CD8-positive, alpha-beta T cell (primary cell): ENCODE measurements at places on chromosomes 1 and 21.

DNA sequence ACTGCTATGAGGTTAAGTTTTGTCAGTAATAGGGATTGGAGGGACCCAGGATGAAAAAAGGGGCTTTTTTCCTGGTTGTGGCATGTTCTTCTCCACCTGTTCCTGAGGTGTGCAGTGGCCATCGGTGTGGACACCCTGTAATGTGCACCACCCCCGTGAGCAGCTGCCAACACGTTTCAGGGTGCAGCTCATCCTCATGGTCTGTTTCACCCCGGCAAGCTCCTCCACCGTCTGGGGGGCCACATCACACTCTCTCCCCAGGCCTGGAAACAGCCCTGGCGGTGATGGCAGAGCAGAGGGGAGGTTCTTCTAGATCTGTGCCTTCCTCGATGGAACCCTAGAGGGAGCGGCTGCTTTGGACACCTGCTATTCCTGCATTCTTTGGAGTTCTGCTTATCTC lies 435.4 kb downstream of the MATN1 start:
- DNase-seq, result no peak

- DNase-seq, result no peak
Measured at GRCh38 chr1:41242342-41243078, 404 bp upstream of the SCMH1 start.

DNA sequence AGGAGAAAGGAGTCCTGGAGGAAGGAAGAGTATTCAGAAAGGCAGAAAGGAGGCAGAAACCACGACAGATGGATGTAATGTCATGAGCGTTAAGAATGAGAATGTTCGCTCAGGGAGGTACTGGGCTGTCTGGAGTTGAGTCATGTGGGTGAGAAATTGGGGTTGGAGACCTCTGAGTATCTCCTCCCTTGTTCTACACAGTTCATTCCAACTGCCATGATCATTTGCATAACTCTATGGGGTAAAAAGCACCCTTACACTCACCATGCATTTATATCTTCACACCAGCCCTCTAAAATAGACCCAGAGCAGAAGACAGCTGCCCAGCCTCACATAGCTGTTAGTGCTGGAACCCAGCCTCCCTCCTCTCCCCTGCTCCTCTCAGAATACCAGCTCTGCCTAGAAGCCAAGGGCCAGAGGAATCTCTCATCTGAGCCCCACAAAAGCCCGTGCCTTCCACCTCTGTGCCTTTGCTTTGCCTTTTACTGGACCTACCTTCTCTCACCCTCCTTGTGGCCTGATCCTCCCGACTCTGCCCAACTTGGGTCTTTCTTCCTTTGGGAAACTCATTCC lies 85.2 kb downstream of the BEND5 start:
- DNase-seq, result no peak

GRCh38 chr1:209391792-209392191 lies 191.7 kb upstream of the CAMK1G start:
- DNase-seq, result no peak

GRCh38 chr1:167722152-167722869 lies 529 bp downstream of the MPZL1 start:
- no peak for DNase-seq

- DNase-seq, result no peak
Measured at GRCh38 chr1:218139761-218140160, 145.3 kb upstream of the RRP15 start.
